ENCODE measurements at places on chromosomes 3 and 15. TPM values are rescaled to one million over a fixed set of nuclear protein-coding genes. Genes with fewer than 3 reads are reported as not detected.

GRCh38 chr3:139893963-139894642 lies 40.9 kb upstream of the CLSTN2 start:
- no peak for DNase-seq
- no peaks in the 10 kb centered on the region for H3K4me1 ChIP-seq
- H3K27me3 ChIP-seq = no peaks in the 10 kb centered on the region
- H3K27ac ChIP-seq = peak overlapping the region; percentile 49
- H3K4me3 ChIP-seq = no peak overlapping the region

DNA sequence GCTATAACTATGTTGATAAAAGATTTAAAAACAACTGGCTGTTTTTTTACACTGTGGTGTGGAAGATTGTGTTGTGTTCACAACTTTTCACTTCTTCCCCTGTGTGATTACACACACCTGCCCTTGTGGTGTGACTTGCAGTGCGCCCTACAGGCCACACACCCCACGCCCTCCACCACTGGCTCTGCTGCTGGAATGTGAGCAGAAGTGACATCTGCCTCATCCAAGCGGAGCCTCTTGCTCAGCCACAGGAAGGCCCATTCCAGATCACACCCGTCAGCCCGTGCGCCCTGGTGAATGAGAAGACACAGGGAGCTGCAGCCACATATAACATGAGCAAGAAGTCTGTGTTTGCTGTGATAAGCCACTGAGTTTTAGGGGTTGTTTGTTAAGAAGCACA lies 7.0 kb downstream of the CCR2 start:
- H3K27me3 ChIP-seq = no peaks in the 10 kb centered on the region
- H3K36me3 ChIP-seq = no peaks in the 10 kb centered on the region
- H3K4me3 ChIP-seq = no peak overlapping the region
- no peak for DNase-seq

DNA sequence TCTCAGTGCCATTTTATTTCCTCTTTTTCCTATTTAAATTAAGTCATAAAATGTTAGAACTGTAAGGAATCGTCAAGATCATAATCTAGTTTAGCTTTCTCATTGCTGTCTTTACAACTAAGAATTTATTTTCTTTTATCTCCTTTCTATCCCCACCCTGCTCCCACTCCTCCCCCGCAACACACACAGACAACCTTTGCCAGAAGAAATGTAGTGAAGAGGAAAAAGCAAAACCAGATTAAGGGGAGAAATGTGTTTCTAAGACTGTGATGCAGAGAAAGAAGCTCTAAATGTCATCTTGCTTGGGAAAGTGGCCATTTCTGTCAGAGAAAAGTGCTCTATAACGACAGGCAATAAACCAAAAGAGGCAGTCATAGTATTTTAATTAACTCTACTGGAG lies 78.3 kb upstream of the MLF1 start:
- no peak for DNase-seq
- H3K27me3 ChIP-seq = no peaks in the 10 kb centered on the region
- no peak overlapping the region for H3K27ac ChIP-seq
- peaks cover 4% of the 10 kb centered on the region for H3K4me1 ChIP-seq

REC114 gene
- not detected for total RNA-seq

RASGRF1 gene
- total RNA-seq = 1.8 TPM

DNA sequence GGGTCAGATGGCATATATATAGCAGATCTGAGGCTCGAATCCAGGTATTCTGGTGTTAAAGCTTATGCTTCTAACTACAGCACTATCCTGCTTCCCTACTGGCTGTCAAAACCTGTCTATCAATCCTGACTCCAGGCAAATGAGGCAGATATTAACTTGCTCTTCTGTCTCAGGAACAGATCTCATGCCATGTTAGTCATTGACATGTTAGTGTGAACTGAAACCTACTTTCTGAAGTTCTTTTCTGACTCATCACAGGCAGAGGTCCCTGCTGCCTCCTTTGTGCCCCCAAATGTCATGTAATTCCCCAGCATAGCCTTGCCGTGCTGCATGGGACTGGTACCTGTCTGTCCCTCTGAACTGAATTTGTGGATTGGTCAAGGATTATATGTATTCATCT lies 125.0 kb upstream of the SMAD3 start:
- H3K4me1 ChIP-seq = no peaks in the 10 kb centered on the region
- H3K27ac ChIP-seq = no peak overlapping the region
- DNase-seq = no peak
- H3K36me3 ChIP-seq = no peaks in the 10 kb centered on the region
- no peak overlapping the region for H3K4me3 ChIP-seq
- no peaks in the 10 kb centered on the region for H3K27me3 ChIP-seq

GRCh38 chr15:27764339-27764738 lies 334.8 kb downstream of the OCA2 start:
- no peak for DNase-seq
- no peaks in the 10 kb centered on the region for H3K27me3 ChIP-seq
- no peak overlapping the region for H3K27ac ChIP-seq
- H3K4me3 ChIP-seq = no peak overlapping the region

DNA sequence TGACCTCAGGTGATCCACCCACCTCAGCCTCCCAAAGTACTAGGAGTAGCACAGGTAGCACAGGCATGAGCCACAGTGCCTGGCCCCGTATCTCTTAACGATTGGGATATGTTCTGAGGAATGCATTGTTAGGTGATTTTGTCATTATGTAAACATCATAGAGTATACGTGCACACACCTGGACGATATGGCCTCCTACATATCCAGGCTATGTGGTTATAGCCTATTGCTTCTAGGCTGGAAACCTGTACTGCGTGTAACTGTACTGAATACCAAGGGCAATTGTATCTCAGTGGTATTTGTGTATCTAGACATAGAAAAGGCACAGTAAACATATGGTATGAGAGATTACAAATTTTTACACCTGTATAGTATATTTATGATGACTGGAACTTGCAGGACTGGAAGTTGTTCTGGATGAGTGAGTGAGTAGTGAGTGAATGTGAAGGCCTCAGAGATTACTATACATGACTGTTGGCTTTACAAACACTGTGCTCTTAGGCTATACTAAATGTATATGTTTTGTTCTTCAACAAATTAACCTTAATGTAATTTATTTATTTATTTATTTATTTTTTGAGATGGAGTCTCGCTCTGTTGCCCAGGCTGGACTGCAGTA lies 120.7 kb downstream of the MBNL1 start:
- no peaks in the 10 kb centered on the region for H3K27me3 ChIP-seq
- H3K4me1 ChIP-seq = peaks cover 18% of the 10 kb centered on the region
- H3K27ac ChIP-seq = no peak overlapping the region
- no peak for DNase-seq
- H3K4me3 ChIP-seq = no peak overlapping the region

GRCh38 chr15:85950101-85950500 lies 129.6 kb upstream of the AGBL1 start:
- no peak overlapping the region for H3K4me3 ChIP-seq
- no peaks in the 10 kb centered on the region for H3K36me3 ChIP-seq
- no peaks in the 10 kb centered on the region for H3K27me3 ChIP-seq
- no peaks in the 10 kb centered on the region for H3K4me1 ChIP-seq
- DNase-seq = no peak
- no peak overlapping the region for H3K27ac ChIP-seq

GRCh38 chr3:197456261-197457091 lies 99.3 kb downstream of the BDH1 start:
- no peaks in the 10 kb centered on the region for H3K4me1 ChIP-seq
- H3K27me3 ChIP-seq = no peaks in the 10 kb centered on the region
- no peaks in the 10 kb centered on the region for H3K36me3 ChIP-seq
- H3K4me3 ChIP-seq = peak overlapping the region; percentile 55
- H3K27ac ChIP-seq = peak overlapping the region; percentile 60
- DNase-seq = peak; percentile 81

GRCh38 chr15:80929689-80930088 lies 59.9 kb downstream of the MESD start:
- H3K27ac ChIP-seq = no peak overlapping the region
- H3K27me3 ChIP-seq = no peaks in the 10 kb centered on the region
- no peak for DNase-seq
- no peak overlapping the region for H3K4me3 ChIP-seq

FGF7 gene
- 91.7 TPM for total RNA-seq
